SK-N-SH (cell line): ENCODE measurements at places on chromosomes 6 and 20. TPM values are rescaled to one million over a fixed set of nuclear protein-coding genes. Genes with fewer than 3 reads are reported as not detected.

GRCh38 chr6:114055349-114055748 lies 84.4 kb upstream of the HDAC2 start:
- DNase-seq, result no peak

GRCh38 chr6:108927927-108928326 lies 79.7 kb downstream of the ARMC2 start:
- no peak for DNase-seq

GRCh38 chr20:63661959-63662812 lies 4.1 kb downstream of the RTEL1 start:
- DNase-seq, result no peak

- no peak for DNase-seq
Observed at GRCh38 chr6:131756039-131756438, 45.2 kb upstream of the CTAGE9 start.

DNA sequence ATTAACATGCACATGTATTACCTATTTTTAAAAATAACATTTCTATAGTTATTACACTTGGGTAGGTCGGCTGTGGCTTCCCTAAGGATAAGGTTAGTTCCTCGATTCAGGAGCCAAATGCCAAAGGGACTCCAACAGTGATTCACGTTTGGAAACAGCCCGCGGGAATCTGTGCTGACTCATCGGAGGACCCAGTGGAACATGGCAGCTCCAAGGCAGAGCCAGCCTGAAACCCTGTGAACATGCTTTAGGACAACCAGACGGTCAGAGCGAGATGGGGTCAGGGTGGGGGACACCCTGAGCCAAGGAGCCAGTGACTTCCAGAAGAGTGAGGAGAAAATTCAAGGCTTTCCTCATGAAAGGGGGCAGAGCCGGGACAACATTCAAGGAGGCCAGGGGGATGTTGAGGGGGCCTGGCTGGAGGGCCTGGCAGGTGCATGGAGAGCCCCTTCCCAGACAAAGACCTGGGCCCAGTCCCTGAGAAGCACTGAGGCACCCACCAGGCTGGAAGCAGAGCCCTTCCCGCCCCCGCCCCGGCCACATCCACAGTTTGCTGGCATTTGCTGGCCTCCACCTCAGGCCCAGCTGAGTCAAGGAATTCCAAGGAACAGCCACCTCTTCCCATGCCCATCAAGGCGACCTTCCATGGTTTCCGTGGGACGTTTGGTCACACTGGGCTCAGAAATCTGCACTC lies 133.2 kb downstream of the SNX5 start:
- no peak for DNase-seq

Gene SLC26A8
- polyA plus RNA-seq, result not detected in 2 replicates

DNA sequence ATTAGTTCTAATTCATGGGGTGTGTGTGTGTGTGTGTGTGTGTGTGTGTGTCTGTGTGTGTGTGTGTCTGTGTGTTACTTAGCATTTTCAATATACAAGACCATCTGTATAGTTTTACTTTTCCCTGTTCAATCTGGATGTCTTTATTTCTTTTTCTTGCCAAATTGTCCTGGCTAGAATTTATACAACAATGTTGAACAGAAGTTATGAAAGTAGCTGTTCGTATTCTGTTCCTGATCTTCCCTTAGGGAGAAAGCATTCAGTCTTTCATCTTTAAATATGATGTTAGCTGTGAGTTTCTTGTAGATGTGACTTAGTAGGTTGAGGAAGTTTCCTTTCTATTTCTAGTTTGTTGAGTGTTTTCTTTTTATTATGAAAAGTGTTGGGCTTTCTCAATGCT lies 334.7 kb upstream of the RNF24 start:
- DNase-seq, result no peak

DNA sequence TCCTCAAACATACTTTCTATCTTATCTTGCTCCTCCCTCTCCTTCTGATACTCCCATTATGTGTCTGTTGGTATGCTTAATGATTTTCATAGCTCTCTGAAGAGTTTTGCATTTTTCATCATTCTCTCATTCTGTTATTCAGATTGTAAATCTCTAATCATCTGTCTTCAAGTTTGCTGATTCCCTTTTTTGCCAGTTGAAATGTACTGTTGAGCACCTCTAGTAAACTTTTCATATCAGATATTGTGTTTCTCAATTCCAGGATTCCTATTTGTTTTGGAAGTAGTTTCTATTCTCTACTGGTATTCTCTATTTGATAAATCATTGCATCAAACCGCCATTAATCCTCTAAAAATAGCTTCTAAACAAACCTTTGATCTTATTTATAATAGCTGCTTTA lies 387.7 kb downstream of the PAX1 start:
- no peak for DNase-seq

Gene VTA1
- polyA plus RNA-seq, result 60.1 and 84.3 TPM in 2 replicates

DNA sequence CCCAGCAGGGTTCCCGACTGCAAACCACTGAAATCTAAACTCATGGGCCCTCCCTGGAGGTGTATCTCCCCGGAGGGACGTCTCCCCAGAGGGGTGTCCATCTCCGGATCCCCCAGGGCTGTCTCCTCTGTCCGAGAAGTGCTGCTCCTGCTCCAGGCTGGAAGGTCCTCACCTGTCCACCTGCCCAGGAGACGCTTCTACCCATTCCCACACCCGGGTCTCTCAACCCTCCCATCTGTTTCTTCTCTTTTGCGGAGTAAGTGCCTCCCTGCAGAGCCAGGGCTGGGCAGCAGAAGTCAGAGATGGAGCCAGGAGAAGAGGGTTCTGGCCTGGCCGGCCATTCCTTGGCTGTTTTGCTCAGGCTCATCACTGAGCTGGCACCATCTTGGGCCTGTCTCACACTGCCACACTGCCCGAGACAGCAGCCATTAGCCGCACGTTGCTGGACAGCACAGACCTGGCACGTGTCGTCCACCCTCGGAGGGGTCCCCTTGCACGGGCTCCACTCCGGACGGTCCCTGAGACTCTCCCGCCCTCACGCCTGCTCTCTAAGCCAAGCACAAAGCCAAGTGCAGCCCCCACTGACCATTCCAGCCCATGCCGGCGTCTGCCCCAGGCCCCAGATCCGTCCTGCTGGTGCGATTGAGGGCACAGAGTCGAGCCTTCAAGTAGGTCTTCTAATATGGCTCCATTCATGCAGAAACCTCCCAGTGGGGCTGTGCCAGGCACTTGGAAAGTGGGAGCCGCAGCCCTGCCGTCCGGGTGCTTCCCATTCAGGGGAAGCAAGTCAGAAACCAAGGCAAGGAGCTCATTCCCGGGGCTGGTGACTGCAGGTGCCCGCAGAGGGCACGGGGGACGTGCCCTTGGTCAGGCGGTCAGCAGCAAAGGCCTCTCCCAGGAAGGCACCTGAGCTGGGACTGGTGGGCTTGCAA lies 367.7 kb downstream of the TAF4 start:
- DNase-seq, result no peak

DNA sequence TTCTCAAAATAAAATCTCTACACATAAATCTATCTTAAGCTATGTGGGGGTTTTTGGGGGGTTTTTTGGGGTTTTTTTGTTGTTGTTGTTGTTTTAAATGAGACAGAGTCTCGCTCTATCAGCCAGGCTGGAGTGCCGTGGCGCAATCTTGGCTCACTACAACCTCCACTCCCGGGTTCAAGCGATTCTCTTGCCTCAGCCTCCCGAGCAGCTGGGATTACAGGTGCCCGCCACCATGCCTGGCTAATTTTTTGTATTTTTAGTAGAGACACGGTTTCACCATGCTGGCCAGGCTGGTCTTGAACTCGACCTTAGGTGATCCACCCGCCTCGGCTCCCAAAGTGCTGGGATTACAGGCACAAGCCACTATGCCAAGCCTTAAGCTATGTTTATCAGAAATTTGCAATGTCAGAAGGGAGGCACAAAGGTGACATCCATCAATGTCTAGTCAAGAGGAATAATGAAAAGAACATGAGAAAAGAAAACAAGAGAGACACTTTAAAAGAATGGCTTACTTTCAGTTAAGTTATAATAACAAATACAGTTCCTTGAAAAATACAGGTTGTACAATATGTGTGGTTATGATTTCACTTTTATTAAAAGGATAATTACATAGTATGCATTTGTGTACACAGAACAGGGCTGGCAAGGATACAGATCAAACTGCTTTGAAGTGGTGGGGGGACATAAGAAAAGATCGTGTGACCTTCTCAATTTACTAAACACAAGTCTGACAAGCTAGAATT lies 28.6 kb downstream of the SLC23A2 start:
- DNase-seq, result no peak

- no peak for DNase-seq
Observed at GRCh38 chr6:149974825-149975224, 11.1 kb downstream of the ULBP1 start.

Gene CLDN20
- polyA plus RNA-seq, result 0.07 TPM in 1 of 2 replicates, not detected in the other

Gene TSPO2
- polyA plus RNA-seq, result not detected in 2 replicates

Gene CLPSL2
- polyA plus RNA-seq, result not detected in 2 replicates

GRCh38 chr20:41407607-41408006 lies 41.0 kb upstream of the EMILIN3 start:
- DNase-seq, result no peak

Gene CLVS2
- 0.05 TPM in 2 replicates for polyA plus RNA-seq

Gene FLRT3
- polyA plus RNA-seq, result 1.8 and 2.2 TPM in 2 replicates

DNA sequence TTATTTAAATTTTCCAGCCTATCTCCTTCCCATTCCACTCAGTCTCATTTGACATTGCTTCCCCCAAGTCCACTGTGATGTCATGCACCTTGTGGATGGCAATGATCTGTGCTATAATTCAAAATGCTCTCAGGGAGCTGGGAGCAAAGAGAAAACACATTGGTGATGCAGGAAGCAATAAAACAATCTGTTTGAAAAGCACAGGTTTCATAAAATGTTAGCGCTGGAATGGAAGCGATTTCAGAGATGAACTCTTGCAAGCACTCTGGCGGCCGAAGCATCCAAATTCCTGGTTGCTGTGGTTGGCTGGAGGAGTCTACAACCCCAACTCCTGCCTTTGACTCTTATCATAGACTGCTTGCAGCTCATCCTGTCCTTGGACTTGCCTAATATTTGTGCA lies 167.0 kb downstream of the GMPR start:
- DNase-seq, result no peak

DNA sequence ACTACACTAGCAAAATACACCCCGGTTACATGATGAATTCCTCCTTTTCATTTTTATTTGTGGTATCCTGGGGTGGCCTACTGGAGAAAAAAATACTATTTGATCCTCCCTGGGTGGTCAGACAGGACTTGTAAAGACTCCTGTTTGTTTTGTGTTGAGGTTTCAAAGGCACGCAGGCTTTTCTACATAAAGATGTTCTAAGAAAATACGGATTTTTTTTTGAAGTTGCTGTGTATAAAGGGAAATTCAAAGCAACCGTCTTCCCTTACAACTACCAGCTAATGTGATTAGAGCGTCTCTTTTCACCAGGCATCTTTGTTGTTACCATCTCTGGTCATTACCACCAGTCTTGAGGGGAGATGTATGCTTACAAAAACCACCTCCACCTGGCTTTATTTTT lies 187.1 kb downstream of the SOX4 start:
- no peak for DNase-seq

Gene HACE1
- polyA plus RNA-seq, result 6.2 and 7.1 TPM in 2 replicates

Gene BPIFB2
- polyA plus RNA-seq, result not detected in 2 replicates

DNA sequence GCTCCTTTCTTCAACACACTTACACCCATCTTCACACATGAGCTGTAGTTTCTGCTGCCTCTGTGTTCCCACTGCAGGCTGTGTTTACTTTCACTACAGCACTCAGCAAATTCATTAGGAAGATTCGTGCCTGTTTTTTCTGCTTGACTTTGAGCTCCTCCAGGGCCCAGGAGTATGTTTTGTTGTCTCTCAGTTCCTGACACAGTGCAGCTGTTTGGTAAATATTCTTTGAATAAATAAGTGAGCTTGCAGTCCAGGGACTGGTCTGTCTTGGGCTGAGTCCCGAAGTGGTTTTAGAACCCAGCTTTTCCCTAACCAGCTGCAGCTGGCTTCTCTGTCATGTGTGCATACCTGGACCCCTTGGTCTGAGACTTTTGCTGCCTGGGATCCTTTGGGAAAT lies 46.6 kb upstream of the CCN6 start:
- DNase-seq, result no peak
